ENCODE measurements at places on chromosomes 4 and X.

- DNase-seq: no peak
Measured at GRCh38 chr4:14841801-14842768, 160.2 kb upstream of the CPEB2 start.

DNA sequence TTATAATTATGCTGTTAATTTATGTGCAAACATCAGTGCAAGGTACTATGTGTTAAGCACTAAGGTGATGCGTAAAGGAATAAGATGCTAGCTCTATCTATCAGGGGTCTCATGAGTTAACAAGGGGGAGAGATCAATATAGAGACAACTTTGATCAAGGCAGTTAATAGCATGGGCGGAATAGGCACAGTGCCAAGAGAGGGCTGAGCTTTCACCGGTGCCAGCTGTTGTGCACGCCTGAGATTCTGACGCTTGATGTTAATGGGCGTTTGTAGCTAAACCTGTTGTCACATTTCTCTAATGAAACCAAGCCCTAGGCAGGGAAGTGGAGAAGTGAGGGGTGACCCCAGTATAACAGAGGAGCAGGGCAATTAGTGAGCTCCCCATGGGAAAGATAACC, 86.0 kb upstream of the NMU start:
- DNase-seq: no peak

DNA sequence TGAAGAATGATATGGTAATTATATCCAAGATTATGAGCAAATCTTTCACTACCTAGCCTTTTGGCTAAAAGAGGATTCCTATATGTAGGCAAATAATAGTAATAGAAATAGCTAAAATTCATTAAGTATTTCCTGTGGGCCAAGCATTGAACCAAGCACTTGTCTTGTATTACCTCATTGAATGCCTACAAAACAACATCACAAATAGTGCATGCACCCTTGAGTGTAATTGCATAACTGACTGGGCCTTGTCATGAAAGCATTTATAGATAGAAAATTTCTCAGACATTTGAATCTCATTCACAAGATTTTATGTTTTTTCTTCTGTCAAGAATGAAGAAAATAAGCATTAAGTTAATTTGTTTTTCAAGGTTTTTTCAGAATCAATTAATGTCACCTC, 3.9 kb upstream of the HPGDS start:
- no peak for DNase-seq

GRCh38 chr4:29075366-29075765, 1644.8 kb upstream of the PCDH7 start:
- no peak for DNase-seq

- no peak for DNase-seq
Measured at GRCh38 chr4:183059797-183060196, 39.3 kb upstream of the WWC2 start.

DNA sequence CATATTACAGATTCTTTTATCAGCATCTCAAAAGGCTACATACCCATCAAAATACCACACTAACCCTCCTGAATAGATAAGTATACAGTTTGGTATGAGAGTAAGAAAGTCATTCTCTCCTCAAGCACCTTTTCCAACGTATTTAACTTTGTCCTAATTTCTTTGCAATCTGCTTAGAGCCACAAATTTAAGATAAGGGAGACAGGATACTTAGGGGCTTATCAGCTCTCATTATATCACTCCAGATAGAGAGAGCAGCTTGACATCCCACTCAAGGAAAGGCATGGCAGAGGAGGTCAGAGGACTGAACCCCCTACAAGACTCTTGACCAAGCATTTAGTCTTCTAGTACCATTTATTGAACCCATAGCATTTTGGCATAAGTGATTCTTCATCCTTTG, 262.4 kb downstream of the ADGRA3 start:
- no peak for DNase-seq

DNA sequence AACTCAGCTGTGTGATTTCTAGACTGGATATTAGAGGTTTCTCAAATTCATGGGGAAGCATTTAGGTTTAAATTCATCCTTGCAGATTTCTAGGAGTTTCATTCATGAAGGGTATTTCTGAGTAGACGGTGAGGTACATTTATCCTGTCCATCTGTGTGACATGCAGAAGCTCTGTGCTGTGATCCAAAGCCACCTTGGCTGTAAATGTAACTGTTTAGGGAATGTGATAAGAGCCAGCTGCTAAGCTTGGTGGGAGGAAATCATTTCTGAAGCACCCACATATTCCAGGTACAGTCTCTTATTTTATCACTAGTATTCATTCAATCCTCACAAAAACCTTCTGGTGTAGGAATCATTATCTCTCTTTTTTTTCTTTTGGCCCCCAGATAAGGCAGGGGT, 8.7 kb upstream of the DCTD start:
- no peak for DNase-seq

All from activated T-helper 1 cell treated with Interleukin-2 at 50 U/mL for 16 hours (primary cell).